ENCODE measurements at places on chromosomes 4 and X.

DNA sequence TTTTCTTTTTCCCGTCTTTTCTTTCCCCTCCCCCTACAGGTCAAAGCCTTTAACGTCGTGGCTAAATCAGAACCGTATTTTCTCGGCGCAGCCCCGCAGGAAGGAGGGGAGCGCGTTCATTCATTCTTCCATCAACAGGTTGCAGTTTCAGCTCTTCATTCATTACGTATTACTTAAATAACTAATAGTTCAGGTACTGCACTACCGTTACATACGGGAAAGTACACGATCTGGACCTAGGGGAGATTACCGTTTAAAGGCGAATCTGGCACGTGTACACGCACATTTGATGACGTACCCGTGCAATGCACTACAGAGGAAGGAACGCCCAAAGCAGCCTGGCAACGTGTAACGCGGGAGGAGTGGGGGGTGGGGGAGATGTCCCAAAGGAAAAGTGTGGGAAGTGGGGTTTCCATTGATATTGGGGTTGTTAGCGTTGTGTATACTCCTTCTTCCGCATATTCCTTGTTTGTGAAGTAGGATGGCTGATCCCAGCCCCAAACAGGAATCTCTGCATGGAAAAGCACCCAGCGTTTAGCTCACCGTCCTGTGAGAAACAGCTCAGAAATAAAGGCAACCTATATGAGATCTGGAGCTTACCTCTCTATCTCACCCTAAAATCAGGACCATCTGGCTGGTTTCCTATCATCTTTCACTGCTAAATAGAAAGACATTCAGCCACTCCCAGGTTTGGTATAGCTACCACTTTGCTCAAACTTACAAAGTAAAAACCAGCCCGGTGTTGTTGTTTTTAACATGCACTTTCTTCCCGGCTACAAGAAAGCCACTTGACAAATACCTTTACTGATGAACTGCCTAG is 585 bp upstream of the SEC24D start:
- peak; percentile 40 for DNase-seq

GRCh38 chrX:54288277-54288676 is 69.6 kb downstream of the WNK3 start:
- DNase-seq, result no peak

- DNase-seq, result no peak
Observed at GRCh38 chrX:41029332-41029731, 55.9 kb upstream of the USP9X start.

DNA sequence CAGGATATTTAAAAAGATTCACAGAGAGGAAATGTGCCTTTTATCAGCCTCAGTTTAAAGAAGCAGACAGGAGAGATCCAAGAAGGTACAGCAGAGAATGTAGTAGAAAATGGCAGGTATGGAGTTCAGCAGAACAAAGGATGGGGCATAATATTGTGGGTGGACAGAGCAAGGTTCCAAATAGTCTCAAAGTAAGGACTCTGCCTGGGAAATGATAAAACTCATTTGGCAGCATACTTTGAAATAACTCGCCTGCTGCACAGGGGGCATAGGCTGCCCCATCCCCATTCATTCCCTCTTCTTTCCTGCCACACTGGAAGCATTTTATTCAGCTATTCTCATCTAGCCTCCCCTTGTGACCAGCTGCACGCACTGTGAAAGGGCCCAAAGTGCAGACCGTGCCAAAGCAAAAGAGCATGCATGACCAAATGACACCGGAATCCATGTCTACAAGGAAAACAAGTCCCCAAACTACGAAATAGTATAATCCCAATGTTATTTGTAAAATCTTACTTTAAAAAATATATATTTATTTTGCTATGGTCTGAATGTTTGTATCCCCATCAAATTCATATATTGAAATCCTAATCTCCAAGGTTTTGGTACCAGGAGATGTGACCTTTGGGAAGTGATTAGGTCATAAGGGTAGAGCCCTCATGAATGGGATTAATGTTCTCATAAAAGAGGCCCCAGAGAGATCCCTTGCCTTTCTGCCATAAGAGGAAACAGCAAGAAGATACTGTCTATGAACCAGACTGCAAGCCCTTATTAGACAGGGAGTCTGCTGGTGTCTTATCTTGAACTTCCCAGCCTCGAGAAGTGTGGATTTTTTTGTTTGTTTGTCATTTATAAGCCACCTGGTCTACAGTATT is 77.4 kb upstream of the PRSS48 start:
- DNase-seq, result no peak

DNA sequence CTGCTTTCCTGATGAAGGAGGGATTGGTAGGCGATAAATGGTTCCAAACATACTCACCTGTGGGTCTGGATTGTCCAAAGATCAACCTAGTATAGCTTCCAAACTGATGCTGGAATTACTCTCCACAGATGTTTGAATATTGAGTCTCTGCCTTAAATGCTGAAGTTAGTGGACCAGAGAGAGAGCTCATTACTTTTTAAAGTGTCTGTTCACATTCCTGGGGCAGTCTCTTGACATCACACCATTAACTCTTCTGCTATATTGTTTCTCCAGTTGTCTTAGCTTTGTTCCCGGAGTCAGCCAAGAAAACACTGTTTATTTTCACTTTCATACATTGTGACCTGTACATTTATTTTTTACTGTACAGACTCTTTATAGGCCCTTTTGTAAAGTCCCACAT is 35.4 kb downstream of the ARHGEF38 start:
- DNase-seq, result no peak

GRCh38 chr4:154014407-154015321 is 225.8 kb upstream of the SFRP2 start:
- DNase-seq, result no peak

DNA sequence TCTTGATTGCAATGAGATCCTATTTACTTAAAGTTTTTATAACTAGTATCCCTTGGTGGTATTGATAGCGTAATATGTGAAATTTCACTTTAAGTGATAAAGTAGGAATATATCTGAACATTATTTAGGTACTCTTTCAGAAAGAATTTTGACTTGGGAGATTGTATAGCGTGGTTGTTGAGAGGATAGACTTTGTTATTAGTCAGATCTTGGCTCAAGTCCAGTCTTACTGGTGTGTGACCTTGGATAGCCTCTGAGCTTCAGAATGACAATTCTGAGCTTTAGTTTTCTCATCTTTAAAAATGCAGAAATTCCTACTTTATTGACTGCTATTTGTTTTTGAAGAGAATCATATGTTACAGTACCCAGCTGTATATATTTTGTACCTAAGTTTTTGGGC is 32.6 kb downstream of the DCK start:
- DNase-seq, result peak; percentile 26

DNA sequence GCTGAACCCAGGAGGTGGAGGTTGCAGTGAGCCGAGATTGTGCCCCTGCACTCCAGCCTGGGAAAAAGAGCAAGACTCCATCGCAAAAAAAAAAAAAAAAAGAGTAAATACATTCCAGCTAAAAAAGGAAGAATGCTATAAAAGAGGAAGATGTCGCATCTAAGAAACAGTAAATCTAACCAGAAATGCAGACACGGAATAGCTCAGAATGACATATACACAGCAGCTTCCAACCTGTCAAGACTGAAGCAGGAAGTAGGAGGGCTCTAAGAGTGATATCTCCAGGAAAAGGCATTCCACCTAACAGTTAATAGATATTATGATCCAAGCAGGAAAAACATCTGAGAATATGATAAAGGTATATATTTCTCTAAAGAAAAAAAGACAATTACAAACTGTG is 16.0 kb downstream of the CLOCK start:
- peak; percentile 11 for DNase-seq

DNA sequence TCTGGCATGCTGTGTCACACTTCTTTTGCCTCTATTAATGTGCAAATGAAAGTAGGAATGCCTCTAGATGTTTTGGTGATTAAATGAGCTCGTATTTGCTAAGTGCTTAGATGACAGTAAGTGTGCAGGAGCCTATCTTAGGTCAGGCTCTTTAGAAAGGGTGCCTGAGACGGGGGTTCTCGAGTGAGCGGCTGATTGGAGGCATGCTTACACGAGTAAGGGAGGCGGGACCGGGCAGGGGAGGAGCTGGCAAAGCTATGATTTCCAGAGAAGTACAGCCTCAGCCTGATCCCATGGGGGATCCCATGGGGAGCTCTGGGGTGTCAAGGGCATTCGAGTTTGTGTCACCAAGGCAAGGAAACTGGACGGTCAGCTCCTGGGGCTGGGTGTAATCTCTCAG is 44.8 kb downstream of the CLDN34 start:
- no peak for DNase-seq

DNA sequence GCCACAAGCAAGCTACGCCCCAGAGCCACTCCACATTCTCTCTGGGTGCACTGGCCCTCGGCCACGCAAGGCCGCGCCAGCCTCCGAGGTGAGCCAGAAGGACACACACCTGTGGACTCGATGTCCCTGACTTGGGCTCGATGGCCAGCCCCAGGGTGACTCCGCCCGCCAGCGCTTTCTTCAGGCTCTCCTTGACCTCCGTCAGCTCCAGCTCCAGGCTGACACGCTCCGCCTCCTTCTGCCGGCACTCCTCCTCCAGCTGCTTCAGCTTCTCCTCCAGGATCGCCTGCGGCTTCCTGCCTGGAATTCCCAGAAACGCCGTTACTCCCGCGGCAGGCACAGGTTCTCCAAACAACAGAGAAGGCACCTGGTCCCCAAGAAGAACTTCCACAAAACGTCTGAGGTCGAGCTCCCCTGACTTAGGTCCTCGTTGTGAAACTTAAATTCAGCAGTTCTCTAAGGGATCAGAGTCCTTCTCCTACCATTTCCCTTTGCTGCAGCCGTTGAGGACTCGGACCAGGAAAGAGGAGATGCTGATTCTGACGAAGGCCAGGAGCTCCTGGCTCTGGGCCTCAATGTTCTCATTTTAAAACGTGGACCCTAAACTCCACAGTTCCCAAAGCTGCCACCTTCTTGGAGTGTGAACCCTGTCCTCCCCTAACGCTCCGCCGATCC is 166.8 kb downstream of the AFAP1 start:
- no peak for DNase-seq

DNA sequence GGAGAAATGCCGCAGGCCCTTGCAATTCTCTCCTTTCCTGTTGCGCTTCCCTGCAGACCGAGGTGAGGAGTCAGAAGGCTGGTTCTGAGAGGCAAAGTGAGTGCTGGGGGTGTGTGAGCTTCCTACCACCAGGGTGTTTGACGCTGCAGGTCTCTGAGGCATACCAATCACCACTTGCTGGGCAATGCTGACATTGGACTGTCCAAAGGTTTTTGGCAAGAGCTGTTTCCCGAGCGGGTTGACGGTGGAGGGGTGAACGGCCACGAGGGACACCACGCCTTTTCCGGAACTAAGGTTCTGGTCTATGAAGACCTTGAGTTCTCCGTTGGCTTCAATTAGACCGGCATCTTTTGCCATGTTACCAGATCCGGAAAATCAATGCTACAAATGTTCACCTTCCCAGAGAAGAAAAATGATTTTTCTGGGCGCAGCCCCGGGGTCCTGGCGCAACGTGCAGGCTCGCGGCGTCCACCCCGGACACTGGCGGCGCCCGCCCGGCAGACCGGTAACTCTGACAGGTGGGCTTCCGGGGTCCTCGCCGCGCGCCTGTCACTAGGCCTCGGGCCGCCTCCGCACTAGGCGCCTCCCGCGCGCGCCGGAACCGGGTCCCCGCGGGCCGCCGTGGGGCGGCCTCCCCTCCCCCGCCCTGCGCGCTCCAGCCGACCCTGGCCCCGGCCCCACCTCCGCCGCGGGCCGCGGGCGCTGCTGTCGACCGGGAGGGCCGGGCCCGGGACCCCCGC is 44.9 kb upstream of the FAM47C start:
- no peak for DNase-seq

DNA sequence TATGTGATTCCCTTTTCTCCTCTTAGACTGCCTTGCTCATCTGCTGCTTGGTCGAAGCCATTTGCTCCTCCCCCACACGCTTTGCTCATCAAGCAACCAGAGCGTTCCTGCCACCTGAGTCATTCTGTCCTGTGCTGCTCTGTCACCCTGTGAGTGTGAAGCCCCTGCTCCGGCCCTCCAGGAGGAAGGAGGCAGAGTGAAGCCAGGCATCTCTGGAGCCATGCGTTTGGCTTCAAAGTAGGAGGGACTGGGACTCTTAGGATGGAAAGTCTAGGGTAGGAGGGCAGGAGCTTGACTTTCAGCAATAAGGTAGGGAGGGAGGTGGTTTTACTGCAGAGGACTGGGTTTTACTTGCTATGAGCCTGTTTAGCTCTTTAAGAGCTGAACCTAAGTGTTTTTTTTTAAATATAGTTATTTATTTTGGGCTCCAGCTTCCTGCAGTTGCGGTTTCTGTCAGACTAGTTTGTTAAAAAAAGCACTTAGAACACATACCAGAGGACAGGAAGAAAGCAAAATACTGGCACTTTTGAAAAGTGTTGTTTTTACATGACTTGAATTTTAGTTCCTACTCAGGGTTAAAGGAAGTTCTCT is 63.6 kb downstream of the SPINK2 start:
- peak; percentile 26 for DNase-seq

DNA sequence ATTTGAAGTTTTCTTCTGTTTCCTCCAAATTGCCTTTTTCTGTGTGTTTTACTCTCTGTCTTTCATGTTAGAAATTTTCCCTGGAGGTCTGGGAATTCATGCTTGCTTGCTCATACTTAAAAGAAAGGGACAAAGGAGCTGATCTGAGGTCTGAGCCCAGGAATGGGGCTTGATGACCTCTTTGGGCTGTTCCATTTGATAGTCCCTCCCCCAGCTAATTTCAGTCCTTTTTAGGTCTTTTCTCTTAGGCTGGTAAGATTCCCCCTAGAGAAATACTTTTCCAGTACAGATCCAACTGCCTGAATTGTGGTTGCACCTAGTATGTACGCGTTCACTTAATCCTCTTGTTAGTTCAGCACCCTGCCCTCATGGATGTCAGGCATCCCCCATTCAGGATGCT is 5.5 kb upstream of the PIGA start:
- DNase-seq, result no peak

- DNase-seq, result no peak
Observed at GRCh38 chrX:119726900-119727555, 31.4 kb upstream of the SOWAHD start.

DNA sequence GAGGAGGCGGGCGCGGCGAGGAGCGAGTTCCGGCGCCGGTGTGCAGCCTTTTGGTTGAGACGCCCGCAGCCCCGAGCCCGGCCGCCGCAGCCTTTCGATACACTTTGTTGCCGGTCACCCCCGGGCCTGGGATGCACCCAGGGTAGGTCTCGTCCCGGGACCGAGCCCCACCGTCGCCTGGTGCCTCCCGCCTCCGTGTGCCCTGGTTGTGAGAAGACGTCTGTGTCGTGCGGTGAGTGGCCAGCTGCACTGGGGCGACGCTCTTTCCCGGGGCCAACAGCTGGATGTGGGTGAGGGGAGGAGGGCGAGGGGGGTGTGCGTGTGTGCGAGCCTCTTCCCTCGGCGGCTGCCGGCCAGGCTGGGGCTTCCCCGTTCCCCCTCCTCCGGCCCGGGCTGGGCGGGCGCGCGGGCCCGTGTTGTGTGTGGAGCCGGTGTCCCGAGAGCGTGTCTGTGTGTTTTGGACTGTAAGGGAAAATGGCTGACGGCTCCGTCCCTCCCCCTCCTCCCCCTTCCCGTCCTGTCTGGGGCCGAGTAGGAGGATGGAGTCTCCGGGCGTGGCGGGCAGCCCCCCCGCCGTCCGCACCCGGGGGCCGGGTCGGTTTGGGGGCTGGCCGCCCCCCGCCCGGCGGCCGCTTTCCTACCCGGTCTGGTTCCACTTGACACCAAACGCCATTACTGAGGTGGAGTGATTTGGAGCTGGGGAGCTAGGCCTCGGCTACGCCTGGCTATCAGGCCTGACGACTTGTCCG is 807 bp downstream of the USP9X start:
- DNase-seq, result peak; percentile 35

GRCh38 chrX:151879856-151880255 is 32.8 kb upstream of the MAGEA4 start:
- DNase-seq, result no peak
